Upper lobe of left lung (tissue), 6 donors: ENCODE measurements at places on chromosomes 11 and 22. TPM values are rescaled to one million over a fixed set of nuclear protein-coding genes. Genes with fewer than 3 reads are reported as not detected.

LRRN4CL gene
- total RNA-seq, result 2.7 TPM

DEUP1 gene
- total RNA-seq, result 1.0 TPM

TSGA10IP gene
- not detected for total RNA-seq

OR56A1 gene
- total RNA-seq, result not detected

P2RY6 gene
- 5.3 TPM for total RNA-seq

RIMBP3B gene
- 0.20 TPM for total RNA-seq

KLHDC7B gene
- total RNA-seq, result 1.0 TPM

FAM227A gene
- 0.49 TPM for total RNA-seq

UPB1 gene
- 0.91 TPM for total RNA-seq

SGSM1 gene
- 0.78 TPM for total RNA-seq

C11orf42 gene
- total RNA-seq, result not detected

WNT7B gene
- total RNA-seq, result 8.7 TPM

GAL3ST3 gene
- total RNA-seq, result not detected

TEX54 gene
- not detected for total RNA-seq

TMEM134 gene
- 98.3 TPM for total RNA-seq

MS4A1 gene
- not detected for total RNA-seq
